ENCODE measurements at places on chromosomes 2 and 18.

GRCh38 chr2:212520340-212520739 lies 18.3 kb downstream of the ERBB4 start:
- DNase-seq: no peak

GRCh38 chr2:173021939-173022371 lies 53.7 kb upstream of the MAP3K20 start:
- no peak for DNase-seq

GRCh38 chr2:63665846-63666475 lies 77.2 kb downstream of the MDH1 start:
- no peak for DNase-seq

- DNase-seq: no peak
These were observed 66.1 kb downstream of the NPAS2 start for GRCh38 chr2:100886085-100886484.

DNA sequence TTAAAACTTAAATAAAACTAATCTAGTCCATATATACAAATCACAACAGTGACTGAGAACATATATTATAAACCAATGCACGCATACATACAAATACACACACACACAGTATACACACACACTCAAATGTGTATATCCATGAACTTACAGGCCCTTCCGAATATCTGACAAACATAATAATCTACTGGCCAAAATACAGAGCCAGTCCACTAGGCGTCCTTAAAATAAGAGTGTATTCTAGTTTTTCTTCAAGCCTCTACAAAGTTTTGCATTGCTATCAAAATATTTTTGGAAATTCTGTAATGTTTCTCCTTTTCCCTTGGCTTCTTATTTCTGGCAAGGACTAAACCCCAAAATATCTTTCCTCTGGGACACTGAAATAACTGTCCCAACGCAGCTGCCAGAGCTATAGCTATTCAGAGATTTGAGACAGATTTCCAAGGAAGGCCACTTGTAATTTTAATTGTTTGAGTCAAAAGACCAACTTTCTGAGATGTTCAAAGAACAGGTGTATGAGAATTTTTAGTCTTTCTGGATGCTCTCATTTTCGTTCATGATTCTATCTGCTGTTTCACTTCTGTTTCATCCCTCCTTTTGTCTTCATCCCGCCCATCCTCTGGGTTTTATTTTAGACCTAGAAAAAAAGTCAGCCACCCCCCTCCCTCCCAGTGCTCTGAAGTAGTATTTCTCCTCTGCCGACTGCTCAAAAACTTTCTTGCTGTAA lies 24.1 kb upstream of the SP3 start:
- no peak for DNase-seq

DNA sequence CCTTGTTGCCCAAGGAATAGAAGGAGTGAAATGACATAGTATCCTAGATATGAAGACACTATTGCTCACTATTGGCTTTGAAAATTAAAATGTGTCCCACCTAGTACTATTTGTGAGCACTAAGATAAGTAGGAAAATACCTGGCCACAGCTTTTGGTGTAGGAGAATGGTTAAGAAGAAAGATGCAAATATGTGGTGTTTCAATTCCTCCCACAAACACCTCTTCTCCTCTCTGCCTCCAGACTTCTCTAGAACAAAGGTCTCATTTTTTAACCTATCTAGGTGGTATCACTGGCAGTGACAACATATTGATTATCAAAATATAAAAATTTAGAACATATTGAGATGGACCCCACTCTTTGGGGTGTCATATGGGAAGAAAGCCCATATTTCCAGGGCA lies 929.9 kb upstream of the FANCL start:
- no peak for DNase-seq

DNA sequence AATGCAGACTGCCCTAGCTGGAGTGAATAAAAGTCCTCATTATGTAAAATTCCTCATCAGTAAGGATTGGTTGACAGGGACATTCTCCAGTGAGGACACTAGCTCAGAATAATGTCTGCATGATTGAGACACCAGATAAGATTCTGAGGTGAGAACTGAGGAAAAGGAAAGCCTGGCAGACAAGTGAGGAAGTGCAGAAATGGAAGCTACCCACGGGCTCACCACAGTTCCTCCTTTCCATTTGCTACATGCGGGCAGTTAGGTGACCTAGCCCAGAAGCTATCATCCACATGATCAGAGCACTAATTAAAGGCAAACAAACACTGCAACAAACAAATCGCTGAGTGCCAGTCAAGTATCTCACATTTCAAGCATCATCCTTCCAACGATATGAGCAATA lies 27.7 kb downstream of the NETO1 start:
- DNase-seq: no peak

DNA sequence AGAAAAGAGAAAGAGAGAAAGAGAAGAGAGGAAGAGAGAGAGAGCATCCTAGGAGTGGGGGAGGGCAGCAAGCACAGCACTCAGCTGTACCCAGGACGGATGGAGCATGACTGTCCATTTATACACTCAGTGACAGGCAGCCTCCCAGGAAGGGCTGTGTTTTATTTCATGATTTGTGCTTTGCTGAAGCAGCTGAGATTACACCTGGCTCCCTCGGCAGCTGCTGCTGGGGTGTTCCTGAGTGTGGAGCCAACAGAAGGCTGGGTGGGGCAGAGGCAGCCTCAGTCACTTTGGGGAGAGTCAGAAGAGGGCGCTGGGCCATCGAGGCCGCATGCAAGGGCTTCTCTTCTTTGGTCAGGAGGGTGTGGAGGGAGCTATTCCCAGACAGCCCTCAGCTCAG lies 47.8 kb upstream of the TEX51 start:
- no peak for DNase-seq

DNA sequence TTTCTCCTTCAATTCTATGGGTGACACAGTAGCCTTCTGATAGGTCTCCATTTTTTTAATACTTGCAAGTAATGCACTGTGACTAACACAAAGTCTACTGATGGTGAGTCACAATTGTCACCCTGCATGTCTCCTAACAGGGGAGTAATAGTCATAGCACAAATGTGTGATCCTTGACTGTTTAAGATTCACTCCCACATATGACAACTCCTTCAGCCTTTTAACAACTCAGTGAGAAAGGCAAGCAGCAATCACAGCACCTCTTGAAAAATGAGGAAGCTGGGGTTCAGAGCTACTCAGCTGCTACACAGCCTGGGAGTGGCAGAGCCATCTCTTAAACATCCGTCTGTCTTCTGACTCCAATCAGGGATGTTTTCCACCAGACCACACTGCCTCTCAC lies 63.8 kb downstream of the EHD3 start:
- no peak for DNase-seq

DNA sequence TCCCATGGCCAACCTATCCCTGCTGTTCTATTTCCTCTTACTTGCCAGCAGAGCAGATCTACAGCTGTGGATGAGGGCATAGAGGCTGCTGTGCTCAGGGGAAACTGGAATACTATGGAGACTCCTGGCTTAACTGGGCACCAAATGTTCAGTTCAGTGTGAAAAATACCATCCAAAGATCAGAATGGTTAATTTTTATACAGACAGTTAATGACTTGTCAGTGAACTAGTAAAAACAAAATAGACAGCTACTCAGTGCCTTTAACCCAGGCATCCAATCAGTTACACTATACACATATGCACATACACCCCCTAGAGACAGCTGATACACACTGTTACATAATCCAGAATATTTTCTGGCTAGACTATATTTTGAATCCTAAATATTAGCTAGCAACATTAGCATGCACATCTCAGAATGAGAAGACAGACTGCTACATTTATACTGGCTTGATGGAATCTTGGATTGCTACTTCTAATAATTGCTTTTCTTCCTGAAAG lies 59.1 kb upstream of the WIPF1 start:
- DNase-seq: no peak

- no peak for DNase-seq
These were observed 12.7 kb upstream of the MTERF4 start for GRCh38 chr2:241114836-241115235.

- DNase-seq: no peak
These were observed 3.2 kb downstream of the GPR17 start for GRCh38 chr2:127649100-127649611.

DNA sequence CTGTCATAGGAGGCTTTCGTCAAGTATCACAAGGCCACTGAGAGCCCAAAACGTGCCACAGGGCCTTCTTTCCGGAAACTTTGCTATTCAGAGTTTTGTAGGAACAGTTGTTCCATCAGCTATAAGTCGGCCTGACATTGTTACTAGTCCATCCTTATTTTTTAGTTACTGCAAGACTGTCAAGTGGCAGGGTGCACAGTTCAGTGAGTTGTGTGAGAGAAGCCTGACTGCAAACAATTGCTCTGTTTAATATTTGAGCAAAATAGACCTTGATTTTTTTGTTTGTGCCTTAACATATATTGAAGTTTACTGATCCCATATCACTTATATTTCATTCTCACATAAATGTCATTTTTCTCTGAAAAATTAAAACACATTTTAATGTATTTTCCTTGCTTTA lies 110.1 kb downstream of the GALNT1 start:
- DNase-seq: no peak

All from hypothalamus (tissue), 51 donors.